ENCODE measurements at places on chromosomes 16 and 17.

GRCh38 chr17:40873255-40873654 lies 6.2 kb upstream of the KRT12 start:
- DNase-seq: no peak

GRCh38 chr16:68884401-68884800 lies 41.1 kb downstream of the TANGO6 start:
- no peak for DNase-seq

DNA sequence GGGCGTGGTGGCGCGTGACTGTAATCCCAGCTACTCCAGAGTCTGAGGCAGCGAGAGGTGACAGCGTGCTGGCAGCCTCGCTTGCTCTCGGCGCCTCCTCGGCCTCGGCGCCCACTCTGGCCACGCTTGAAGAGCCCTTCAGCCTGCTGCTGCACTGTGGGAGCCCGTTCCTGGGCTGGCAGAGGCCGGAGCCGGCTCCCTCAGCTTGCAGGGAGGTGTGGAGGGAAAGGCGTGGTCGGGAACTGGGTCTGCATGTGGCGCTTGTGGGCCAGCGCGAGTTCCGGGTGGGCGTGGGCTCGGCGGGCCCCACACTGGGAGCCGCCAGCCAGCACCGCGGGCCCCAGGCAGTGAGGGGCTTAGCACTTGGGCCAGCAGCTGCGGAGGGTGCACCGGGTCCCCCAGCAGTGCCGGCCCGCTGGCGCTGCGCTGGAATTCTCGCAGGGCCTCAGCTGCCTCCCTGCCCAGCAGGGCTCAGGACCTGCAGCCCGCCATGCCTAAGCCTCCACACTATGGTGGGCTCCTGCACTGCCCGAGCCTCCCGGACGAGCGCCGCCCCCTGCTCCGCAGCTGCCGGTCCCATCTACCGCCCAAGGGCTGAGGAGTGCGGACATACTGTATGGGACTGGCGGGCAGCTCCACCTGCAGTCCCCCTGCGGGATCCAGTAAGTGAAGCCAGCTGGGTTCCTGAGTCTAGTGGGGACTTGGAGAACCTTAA lies 1093.3 kb upstream of the CDH8 start:
- DNase-seq: no peak

- peak; percentile 75 for DNase-seq
These were observed 14.4 kb upstream of the CBX8 start for GRCh38 chr17:79811011-79811867.

DNA sequence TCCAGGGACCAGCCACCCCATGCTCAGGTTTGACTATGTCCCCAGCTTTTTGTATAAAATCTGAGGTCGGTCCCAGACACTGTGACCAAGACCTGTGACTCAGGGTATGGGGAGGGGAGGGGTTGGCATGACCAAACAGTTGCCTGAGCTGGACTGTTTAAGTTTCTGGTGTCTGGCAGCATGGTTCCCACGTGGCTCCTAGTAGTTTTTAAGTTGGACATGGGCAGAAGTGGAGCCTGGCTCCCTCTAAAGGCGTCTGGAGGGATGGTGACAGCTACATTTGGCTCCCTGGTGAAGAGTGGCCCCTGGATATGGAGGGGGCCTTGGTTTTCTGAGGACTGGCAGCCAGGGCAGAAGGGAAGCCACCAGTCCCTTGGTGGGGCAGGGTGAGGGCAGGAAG lies 7.9 kb downstream of the SMCR8 start:
- no peak for DNase-seq

- DNase-seq: peak; percentile 53
These were observed at the start of gene TMEM95 for GRCh38 chr17:7355053-7355452. TSS of gene TMEM95 (plus strand) at chr17:7355156. CDS start at chr17:7355205, 49 bp downstream.

GRCh38 chr16:82523815-82524214 lies 103.0 kb upstream of the CDH13 start:
- DNase-seq: no peak

DNA sequence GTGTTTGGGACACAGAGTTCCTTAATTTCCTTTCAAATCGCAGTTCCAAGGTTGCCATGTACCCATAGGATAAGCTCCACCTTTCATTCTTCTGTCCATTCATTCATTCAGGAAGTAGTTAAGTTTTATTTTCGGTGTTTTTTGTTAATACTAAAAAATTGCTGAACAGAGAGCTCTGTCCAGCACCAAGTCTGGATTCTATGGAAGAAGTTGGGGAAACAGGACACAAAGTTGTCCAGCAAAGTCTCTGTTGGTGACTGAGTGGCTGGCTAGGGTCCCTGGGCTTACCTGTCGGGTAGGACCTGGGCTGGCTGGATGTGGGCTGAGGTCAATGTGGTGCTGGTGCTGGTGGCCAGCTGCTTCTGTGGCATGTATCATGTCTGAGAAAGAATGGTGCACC lies 17.6 kb upstream of the CCL2 start:
- DNase-seq: no peak

DNA sequence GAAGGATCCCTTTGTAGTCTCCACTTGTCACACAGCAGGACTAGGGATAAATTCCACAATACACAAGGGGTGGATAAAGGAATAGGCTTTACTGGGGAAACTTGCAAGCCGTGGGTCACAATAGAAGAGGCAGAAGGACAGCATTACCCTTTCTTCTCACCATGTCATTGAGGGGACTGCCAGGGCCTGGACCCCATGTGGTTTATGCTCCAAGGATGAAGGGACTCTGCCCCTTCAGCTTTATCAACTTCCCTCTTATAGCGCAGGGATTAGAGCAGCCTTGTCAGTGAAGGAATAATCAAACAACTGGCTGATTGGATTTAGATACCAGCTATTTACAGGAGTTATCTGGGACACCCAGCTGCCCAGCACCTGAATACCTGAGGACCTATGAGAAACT lies 89.8 kb downstream of the HS3ST2 start:
- DNase-seq: no peak

DNA sequence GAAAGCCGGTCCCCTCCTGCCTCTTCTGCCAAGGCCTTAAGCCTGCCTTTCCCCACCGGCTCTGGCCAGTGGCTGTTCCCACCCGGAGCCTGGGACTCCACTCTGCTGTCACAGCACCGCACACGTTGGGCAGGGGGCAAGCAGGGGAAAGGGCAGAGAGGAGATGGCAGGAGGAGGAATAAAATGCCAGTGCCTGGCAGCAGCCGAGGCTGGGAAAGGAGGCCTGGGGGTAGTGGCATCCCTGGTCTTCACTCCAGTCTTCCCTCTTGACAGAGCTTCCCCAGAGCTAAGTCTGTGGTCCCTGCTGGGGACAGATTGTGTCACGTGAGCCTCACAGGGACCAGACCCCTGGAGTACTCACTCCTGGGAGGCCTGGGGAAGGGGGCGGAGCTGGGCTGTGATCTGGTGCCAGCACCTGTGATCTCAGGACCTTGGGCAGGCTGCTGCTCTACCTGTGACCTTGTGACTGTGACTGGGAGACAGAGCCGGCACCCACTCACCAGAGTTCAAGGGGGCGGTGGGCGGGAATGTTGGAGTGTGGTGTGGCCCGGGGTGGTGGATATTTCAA lies 97.2 kb upstream of the GSE1 start:
- DNase-seq: no peak

DNA sequence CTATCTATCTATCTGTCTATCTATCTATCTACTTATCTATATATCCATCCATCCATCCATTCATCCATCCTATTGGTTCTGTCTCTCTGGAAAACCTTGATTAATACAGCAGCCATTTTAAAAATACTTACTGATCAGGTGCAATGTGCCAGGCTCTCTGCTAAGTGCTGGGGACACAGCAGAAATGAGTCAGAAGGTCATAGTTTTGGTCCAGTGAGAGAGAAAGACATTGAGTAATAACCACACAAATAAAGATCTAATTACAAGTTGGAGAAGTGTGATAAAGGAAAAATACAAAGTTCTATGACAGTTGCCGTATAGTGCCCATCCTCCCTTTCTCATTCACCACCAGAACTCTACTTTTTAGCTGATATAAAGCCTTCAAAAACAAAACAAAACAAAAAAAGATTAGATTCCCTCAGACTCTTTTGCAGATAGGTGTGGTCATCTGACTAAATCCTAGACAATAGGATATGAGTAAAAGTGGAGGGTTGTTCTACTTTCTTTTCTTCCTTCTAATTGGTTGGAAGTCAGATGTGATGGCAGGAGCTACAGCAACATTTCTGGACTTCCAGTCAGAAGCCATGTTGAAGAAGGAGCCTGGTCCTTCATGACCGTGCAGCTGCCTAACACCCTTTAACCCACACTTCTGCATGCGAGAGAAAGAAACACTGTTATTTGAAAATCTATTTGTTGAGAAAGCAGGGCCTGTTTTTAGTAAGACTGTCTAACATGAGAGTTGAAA lies 72.0 kb upstream of the TOX3 start:
- DNase-seq: no peak

GRCh38 chr16:8528471-8528870 lies 61.8 kb downstream of the TMEM114 start:
- no peak for DNase-seq

DNA sequence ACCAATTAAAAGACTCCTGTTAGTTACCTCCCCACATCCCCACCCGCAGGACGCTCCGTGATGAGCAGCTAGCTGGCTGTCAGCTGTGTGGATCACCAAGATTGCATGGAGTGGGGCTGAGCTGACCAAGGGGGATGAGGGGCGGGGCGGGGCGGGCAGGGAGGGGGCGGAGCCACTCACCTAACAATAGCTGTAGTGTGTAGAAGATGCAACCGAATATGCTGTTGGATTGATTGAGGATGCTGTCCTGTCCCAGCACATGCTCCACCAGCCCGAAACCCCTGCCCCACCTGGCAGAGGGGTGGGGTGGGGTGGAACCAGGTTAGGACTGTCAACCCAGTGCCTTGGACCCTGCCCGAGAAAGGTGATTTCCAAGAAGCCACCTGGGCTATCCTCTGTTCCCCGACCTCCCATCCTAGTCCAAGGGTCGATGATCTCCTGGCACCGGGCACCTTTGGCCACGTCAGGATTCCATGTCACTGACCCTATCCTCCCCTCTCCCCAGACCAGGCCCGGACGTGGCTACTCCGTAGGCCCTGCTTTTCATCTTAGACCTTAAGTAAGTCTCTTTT lies 1.4 kb downstream of the VKORC1 start:
- DNase-seq: no peak

DNA sequence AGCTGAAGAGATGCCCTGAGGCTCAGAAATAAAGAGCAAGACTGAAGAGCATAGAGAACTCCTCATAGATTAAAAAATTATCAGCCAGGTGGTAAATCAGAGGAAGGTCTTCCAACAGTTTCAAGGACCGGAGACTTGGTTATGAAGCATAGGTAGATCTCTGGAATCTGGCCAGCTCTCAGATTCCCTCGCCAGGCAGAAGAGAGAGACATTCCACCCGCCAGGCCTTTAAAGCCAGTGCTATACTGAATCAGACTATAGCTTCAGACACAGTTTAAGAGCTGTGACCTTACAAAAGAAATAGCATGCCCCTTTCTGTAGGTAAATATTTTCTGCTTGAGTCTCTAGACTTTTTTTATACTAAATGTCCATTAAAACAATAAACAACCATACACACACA lies 70.3 kb downstream of the NFATC3 start:
- no peak for DNase-seq

- no peak for DNase-seq
These were observed 217.1 kb downstream of the HS3ST3A1 start for GRCh38 chr17:13384626-13385025.

DNA sequence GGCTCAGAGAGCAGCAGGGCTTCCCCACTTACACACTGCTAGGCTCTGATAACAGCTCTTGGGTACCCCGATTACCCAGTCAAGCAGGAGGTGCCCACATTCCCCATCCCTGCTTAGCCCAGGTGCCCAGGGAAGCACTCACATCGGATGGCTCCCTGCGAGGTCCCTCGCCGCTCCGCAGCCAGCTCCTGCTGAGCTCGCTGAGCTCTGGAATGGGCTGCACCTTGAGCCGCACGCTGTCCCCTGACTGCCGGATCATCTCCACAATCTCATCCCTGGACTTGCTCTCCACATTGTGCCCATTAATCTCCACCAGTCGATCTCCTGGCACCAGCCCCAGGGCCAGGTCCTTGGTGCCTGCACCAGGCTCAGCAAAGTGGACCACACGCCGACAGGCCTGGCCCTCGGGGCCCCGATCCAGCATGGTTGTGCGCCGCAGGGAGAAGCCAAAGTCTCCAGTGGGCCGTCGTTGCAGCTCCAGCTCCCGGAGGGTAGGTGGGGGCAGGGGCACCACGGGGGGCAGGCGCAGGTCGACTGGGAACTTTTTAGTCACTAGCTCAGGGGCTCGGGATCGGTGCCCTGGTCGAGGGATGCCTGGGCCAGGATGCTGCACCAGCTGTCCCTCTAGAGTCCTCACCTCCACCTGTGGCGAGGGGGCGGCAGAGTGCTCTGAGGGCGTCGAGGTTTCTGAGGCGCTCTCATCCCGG lies 14.2 kb downstream of the MYO18A start:
- no peak for DNase-seq
